KBM-7 (cell line): ENCODE measurements at places on chromosomes 12 and 14.

DNA sequence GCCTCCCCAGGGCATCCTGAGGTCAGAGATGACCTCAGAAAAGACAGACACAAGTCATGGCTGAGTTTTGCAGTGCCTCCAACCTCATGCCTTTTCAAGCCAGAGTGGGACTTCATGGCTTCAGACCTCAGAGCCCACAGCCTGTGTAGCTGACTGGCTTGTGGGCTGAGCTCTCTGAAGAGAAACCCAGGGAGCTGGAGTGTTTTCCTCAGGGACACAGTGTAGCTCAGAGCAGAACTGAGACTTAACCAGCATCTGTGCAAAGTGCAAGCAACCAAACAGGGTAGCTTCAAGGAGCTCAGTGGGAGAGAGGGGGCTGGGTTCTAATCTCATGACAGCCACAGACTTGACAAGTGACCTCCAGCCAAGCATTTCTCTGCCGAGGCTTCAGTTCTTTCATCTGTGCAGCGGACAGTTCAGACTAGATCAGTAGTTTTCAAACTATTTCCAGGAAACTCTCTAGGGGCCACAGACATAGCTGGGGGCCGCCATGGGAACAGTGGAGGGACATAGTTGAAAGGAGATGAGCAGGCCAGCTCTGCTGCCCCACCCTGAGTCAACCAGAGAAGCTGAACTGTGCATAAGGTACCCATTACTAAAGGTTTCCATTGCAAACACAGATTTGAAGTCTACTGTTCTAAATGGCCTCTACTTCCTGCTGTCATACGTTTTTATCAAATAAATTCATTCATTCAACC is 80.0 kb downstream of the LGMN start:
- no peak for DNase-seq

DNA sequence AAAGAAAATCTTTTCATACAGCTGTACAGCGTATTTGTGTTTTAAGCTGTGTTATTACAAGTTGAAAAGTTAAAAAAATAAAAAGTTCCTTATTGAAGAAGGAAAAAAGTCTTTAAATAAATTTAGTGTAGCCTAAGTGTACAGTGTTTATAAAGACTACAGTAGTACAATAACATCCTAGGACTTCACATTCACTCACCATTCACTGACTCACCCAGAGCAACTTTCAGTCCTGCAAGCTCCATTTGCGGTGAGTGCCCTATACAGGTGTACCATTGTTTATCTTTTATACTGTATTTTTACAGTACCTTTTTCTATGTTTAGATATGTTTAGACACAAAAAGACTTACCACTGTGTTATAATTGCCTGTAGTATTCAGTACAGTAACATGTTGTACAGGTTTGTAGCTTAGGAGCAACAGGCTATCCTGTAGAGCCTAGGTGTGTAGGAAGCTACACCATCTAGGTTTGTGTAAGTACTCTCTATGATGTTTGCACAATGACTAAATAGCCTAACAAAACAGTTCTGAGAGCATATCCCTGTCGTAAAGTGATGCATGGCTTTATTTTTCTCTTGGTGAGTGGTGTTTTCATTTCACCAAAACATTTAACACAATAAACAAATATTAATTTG is 275.2 kb downstream of the DACT1 start:
- DNase-seq = no peak

DNA sequence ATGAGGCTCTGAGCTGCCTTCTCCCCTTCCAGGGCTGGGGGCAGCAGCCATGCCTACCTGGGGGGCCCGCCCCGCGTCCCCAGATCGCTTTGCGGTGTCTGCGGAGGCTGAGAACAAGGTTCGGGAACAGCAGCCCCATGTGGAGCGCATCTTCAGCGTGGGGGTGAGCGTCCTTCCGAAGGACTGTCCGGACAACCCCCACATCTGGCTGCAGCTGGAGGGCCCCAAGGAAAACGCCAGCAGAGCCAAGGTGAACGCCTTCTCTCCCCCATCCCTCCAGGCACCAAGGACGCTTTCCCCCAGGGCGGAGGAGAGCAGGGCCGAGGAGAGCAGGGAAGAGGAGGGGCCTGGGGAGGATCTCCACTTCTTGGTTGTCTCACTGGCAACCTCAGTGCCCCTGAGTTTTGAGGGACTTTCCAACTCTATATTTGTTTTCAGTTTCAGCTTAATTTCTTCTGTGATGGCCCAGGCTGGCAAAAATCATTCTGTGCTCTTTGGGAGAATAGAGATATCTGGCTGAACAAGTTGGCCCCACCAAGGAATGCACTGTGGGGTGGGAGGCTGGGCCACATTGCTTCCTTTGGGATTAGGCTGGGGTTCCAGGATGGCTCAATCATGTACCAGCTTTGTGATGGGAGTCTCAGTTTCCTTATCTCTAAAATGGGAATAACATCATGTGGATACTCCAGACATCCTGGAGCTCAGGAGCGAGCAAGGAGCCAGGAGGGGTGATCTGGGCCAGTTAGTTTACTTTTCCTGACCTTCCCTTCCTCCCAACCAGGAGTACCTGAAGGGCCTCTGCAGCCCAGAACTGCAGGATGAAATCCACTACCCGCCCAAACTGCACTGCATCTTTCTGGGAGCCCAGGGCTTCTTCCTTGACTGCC is 1.2 kb downstream of the KHNYN start:
- DNase-seq = no peak

DNA sequence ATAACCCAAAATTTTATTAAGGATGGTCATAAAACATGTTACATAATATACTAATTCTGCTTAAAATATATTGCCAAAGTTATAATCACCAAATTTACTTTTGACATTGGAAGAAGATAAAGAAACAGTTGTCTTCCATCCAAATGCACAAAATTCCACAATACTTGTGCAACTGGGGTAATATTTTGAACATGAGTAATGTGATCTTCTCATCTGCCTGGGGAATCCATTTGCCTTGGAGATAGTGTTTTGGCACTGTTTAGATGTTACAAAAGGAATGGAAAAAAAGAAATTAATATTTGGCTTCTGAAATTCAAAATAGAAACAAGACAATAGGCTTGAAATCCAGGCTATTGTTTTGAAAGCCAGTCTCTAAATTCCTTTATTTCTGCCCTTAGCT is 9.1 kb downstream of the GPR19 start:
- DNase-seq = no peak

- DNase-seq = no peak
Observed at GRCh38 chr14:63392236-63392635, 73.5 kb upstream of the GPHB5 start.

- peak; percentile 38 for DNase-seq
Observed at GRCh38 chr12:46933947-46934346, 108.2 kb upstream of the SLC38A4 start.

GRCh38 chr12:57892232-57892972 is 45.9 kb upstream of the CTDSP2 start:
- no peak for DNase-seq

GRCh38 chr12:92574051-92574783 is 128.6 kb upstream of the PLEKHG7 start:
- peak; percentile 45 for DNase-seq

DNA sequence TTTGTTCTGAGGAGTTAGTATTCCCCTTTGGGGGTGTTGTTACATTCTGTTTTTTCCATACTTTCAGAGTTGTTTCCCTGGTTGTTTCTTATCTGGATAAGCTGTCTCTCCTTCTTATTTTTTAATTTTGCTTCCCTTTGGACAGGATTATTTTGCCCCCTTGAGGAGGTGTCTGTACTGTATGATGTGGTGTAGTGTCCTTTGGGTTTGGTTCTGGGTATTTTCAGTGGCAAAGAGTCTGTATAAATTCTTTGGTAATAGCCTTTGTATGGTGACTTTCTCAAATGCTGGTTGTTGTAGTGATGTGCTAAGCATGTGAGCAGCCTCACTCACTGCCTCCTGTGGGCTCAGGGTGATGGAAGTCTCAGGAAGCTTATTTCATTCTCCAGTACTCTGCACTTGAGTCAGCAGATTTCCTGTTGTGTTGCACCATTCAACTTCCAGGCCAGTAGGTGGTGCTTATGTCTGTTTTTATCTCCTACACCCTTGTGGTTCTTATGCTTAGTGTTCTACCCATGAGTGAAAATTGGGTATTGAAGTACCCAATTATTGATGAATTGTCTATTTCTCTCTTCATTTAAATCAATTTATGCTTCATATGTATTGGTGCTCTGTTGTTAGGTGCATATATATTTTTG is 103.3 kb upstream of the PMCH start:
- peak; percentile 39 for DNase-seq

DNA sequence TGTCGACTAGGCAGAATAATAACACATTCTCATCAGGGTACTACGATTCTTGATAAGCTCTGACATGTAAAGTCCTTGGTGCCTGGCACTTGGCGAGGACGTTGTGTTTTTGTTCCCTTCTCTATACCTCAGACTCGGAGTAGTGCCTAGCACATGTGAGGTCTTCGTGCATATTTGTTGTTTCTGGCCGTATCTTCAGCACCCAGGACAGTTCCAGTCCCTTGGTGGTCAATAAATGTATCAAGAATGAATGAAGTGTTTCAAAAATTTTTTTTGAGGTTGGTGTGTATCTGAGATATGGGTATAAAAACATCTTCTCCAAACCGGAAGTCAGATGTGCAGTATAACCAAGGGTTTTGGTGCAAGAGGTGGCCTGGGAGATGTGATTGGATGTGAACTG is 198.2 kb downstream of the AACS start:
- no peak for DNase-seq

DNA sequence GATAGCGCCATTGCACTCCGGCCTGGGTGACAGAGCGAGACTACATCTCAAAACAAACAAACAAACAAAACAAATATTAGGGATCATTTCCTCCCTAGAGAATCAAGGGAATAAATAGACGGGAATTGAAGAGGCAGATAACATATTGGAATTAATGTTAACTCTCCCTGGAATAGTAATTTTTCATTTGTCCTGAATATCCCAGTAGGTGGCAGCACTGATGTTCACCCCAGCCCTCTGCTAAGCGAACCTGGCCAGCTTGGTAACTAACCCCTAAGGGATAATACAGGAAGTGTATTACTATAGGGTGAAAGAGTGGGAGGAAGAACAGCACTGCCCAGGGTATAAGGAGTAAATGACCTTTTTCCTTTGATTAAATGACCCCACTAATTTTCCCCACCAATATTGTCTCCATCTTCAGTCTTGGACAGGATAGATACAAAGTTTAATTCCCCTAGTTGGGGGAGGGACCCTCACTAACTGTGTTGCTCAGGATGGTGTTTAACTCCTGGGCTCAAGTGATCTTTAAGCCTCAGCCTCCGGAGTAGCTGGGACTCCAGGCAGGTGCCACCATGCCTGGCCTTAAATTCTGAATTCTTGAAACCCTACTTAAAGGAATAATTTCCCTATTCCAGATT is 40.5 kb downstream of the SLC2A14 start:
- DNase-seq = peak; percentile 83

- DNase-seq = no peak
Observed at GRCh38 chr12:120980800-120981368, 2.5 kb downstream of the HNF1A start.

DNA sequence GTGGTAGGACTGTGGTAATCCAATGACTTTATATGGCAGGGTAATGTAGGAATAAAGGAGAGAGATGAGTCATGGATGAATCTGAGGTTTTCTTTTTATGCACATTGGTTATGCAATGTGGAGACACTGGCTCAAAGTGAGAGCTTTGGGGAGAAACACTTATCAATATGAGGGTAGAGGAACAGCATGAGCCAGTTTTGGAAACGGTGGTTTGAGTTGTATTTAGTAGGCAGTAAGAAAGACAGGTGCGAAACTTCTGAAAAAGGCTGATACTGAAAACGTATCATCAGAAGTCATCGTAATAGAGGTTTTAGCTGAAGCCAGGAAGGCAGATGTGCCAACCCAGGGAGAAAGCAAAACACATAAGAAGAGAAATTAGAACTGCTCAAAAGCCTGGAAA is 854.8 kb upstream of the SEL1L start:
- DNase-seq = no peak

- no peak for DNase-seq
Observed at GRCh38 chr12:16238661-16239060, 38.8 kb downstream of the SLC15A5 start.

DNA sequence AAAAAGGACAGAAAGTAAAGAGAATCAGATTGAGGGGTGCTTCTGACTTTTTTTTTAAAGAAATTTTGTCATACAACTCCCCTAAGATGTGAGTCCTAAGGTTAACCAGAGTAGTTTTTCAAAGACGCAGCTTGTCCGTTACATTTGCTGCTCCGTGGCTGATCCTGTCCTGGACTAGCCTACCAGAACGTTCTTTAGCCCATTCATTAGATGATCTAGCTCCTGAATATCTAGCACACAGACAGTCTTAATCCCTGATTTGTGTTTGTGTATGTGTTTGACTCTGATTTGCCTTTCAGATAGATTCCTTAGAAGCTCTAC is 60.3 kb downstream of the SAMD4A start:
- DNase-seq = no peak

DNA sequence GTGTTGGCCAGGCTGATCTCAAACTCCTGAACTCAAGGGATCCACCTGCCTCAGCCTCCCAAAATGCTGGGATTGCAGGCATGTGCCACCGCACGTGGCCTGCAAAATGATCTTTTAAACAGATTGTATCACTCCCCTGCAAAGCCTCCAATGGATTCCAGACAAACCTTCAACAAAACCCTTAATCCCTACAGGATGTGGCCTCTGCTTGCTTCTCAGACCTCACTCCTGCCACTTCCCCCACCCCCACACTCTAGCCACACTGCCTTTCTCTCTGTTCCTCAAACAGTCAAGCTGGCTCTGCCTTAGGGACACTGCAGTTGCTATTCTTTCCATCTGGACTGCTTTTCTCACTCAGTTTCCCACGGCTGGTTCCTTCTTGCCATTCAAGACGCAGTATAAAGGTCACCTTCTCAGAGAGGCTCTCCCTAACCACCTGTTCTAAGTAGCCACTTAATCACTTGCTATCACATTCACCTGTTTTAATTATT is 47.3 kb upstream of the TMED10 start:
- peak; percentile 91 for DNase-seq

GRCh38 chr12:28776913-28777422 is 372.1 kb upstream of the FAR2 start:
- DNase-seq = no peak

GRCh38 chr14:100532906-100533655 is 54.1 kb downstream of the BEGAIN start:
- DNase-seq = peak; percentile 67

GRCh38 chr14:84228702-84229101 is 1301.2 kb upstream of the FLRT2 start:
- no peak for DNase-seq
